Renal pelvis (tissue), 12 donors: ENCODE measurements at places on chromosomes 12 and 14. TPM values are rescaled to one million over a fixed set of nuclear protein-coding genes. Genes with fewer than 3 reads are reported as not detected.

- DNase-seq: no peak
These were observed 603 bp upstream of the ENDOU start for GRCh38 chr12:47725893-47726292.

- peak; percentile 76 for DNase-seq
These were observed 206.0 kb upstream of the DCN start for GRCh38 chr12:91388573-91388972.

GRCh38 chr12:40015345-40015744, 90.5 kb downstream of the SLC2A13 start:
- DNase-seq: no peak

DNA sequence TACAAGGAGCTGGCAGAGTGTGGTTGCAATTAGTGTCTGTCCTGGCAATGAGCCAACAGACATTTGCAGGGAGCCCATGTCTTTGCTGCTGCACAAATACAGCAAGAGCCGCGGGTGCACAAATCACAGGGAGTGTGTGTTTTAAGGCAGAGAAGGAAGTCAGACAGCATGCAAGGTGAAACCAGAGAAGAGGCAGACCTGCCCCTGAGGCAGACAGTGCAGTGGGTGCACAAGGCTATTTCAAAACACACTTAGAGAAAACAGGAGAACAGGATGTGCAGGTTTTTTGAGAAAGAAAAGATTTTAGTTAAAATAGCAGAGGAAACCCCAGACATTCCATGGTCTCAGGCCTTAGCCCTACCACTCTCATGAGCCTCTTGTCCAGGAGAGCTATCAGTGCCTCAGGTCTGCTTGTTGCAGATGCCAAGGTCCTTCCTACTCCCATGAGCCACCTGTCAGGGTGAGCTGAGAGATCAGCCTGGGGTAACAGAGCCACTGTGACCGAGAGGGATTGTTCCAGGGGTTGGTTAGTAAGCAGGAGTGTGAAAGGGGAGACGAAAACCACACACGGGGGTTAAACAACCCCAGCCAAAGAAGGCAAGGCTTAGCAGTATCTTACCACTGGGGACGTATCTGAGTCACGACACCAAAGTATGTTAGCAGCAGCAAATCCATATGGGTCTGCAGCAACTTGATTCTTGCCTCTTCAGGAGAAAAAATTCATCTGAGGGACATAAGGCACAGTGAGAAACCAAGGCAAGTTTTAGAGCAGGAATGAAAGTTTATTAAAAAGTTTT, 78.1 kb downstream of the C14orf132 start:
- no peak for DNase-seq

GRCh38 chr12:80189241-80189640, 89.9 kb downstream of the OTOGL start:
- no peak for DNase-seq

GRCh38 chr12:93245543-93245942, 132.2 kb upstream of the NUDT4 start:
- no peak for DNase-seq

GRCh38 chr14:22509036-22509709, 79.9 kb downstream of the DAD1 start:
- DNase-seq: no peak

The C12orf56 gene
- 1.5 TPM for polyA plus RNA-seq

The LAG3 gene
- polyA plus RNA-seq: 1.4 TPM

The PIANP gene
- polyA plus RNA-seq: 15.3 TPM

The PTPN6 gene
- 25.1 TPM for polyA plus RNA-seq

The NTN4 gene
- polyA plus RNA-seq: 95.5 TPM

The PMCH gene
- 0.33 TPM for polyA plus RNA-seq

The DTX1 gene
- polyA plus RNA-seq: 12.2 TPM

The CNTN1 gene
- polyA plus RNA-seq: 33.9 TPM
